Activated CD8-positive, alpha-beta memory T cell treated with anti-CD3 and anti-CD28 coated beads for 4 hours (primary cell): ENCODE measurements at places on chromosomes 3 and 15.
A peak's percentile ranks its signal among the peaks of the same experiment; 100 is the strongest.

- no peak for DNase-seq
Observed at GRCh38 chr15:86446253-86446640, 366.6 kb downstream of the AGBL1 start.

GRCh38 chr3:141959589-141960554 is 83.4 kb downstream of the ATP1B3 start:
- DNase-seq, result no peak

DNA sequence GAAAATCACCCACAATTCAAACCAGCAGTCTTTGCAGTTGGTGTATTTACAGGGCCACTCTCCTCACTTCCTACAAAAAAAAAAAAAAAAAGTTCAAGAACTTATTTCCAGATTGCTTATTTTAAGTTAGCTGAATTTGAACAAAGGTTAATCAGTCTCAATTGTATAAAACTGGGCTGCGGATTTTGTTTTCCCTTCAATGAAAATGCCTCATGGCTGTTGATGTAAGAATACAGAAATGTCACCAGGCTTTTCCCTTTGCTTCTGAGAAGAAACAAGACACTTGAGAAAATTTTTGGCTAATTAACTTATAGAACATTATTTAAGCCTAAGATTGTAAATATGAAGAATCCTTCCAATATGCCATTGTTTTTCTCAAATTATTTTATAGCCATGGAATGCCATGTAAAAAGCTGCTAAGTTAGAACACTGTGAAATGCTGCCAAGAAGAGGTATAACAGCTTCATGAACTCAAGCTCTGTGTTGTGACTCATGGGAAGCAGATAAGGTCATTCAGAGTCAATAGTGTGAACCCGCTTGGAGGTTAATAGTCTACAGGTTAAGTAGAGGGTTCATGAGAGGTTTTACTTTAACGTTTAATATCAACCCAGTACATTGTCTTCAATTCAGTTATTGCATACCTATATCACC is 84.3 kb upstream of the ABI3BP start:
- DNase-seq, result no peak

DNA sequence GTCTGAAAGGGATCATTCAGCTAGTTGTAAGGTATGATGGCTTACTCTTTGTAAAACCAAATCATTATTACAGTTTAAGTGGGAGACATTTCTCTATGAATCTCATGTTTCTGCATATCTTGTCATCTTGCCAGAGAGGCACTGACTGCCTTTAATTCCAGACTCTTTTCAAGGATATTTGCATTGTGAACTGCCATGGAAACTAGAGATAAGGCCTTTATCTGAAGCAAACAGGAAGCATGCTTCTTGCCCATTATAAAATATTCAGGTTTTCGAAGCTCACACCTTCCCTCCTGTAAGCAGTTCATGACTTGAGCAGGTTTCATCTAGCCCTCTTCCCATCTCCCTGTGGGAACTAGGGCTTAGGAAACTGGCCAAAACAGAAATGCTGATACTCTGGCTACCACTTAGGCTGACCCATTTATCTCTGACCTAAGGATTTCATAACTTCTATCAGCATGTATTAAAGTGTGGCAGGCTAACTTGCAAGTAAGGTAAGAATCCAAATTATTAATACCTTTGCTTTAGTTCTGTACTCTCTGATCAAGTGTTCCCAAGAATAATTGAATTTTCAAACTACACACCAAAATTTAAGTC is 326.6 kb upstream of the ALCAM start:
- DNase-seq, result no peak

DNA sequence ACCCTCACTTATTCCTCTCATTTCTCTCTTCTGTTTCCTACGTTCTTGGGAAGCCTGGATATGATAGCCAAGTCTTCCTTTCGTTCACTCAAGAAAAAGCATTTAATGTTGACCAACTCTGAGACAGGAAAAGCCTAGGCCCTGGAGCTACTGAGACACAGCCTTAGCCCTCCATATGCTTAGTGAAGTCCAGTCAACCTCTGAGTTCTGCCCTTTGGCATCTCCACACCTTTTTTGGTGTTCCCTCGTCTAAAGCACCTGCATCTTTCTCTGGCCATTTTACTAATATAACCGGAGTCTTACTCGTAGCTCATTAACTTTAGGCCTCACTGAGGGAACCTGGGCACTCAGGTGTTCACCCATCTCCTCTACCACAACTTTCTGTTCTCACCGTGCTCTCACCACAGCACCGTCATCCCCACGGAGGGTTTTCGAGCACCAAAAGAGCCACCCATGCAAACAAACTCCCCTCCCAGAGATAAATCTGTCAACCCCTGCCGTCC is 632 bp downstream of the MTHFS start:
- no peak for DNase-seq

GRCh38 chr3:103158183-103158582 is 723.4 kb downstream of the ZPLD1 start:
- DNase-seq, result no peak

DNA sequence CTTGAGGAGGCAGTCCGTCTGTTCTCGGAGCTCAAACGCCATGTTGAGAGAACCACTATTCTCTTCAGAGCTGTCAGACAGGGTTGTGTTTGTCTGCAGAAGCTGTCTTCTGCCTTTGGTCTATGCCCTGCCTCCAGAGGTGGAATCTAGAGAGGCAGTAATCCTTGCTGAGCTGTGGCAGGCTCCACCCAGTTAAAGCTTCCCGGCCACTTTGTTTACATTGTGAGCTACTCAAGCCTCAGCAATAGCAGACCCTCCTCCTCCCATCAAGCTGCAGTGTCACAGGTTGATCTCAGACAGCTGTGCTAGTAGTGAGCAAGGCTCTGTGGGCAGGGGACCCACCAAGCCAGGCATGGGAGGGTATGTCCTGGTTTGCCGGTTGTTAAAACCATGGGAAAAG is 8.9 kb downstream of the OR5AC2 start:
- DNase-seq, result no peak

- DNase-seq, result no peak
Observed at GRCh38 chr3:50609763-50610085, 1.9 kb downstream of the CISH start.

GRCh38 chr15:69838338-69838737 is 259.4 kb downstream of the TLE3 start:
- no peak for DNase-seq

- no peak for DNase-seq
Observed at GRCh38 chr3:67171841-67172240, 173.7 kb downstream of the KBTBD8 start.

- no peak for DNase-seq
Observed at GRCh38 chr15:99477791-99478471, 87.9 kb upstream of the MEF2A start.

- no peak for DNase-seq
Observed at GRCh38 chr3:152350776-152351175, 82.0 kb downstream of the MBNL1 start.

- DNase-seq, result no peak
Observed at GRCh38 chr3:71497367-71497897, 86.1 kb downstream of the FOXP1 start.

- DNase-seq, result no peak
Observed at GRCh38 chr3:99542767-99543518, 95.5 kb upstream of the COL8A1 start.

DNA sequence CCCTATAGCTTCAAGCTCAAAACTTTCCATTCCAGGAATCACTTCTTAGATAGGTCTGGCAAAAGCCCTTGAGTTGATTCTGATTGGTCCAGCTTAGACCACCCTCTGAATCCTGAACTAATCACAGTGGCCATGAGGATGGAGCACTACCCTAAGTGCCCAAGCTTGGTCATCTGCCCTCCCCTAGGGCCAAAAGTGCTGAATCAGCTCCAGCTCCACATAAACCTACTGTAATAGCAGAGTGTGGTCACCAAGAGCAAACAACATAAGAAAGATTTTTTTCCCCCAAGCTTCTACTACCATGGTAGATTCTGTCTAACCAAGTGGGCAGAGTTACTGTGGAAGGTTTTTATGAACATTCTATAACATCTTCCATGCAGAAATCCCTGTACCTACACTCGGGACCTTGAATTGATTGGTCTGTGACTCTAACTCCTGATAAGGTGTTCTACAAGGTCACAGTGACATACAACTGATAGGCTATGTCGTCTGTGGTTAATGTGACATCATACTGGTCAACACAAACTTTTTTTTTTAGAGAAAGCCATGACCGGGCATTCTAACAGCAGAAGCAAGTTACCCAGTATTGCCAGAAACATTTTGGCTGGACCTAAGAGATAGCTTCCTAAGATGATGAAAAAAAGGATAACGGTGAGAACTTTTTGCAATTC is 320.9 kb downstream of the MAGI1 start:
- DNase-seq, result no peak

- no peak for DNase-seq
Observed at GRCh38 chr3:177703788-177704187, 506.5 kb upstream of the TBL1XR1 start.

GRCh38 chr15:80825361-80826030 is 46.3 kb downstream of the CEMIP start:
- DNase-seq, result no peak

GRCh38 chr15:52010633-52011595 is 8.1 kb upstream of the MAPK6 start:
- DNase-seq, result no peak

GRCh38 chr3:71397046-71397445 is 186.5 kb downstream of the FOXP1 start:
- no peak for DNase-seq

DNA sequence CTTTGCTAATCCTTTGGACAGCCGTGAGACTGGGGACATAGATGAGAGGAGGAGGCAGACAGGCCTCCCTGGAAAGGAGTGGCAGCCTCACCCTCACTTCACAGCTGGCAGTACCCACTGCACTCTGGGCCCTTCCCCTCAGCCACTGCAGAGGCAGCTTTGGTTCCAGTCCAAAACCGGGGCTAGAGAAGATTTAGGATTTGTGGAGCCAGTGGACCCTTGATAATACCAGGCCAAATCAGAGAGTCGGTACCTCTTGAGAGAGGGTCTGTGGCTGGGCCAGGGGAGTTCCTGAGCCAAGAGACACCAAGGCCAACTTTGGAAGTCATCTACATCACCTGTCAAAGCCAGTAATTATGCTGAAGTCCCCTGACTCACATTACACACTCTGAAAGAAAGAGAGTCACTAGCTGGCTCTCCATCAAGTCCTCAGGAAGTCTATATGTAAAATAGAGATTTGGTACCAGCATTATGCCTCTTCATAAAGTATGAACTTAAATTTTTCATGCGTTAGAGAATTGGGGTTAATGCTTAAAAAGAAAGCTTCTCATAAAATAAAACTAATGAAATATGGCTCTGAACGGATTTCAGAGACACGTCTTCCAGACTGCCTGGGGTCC is 244.1 kb upstream of the SEMA6D start:
- DNase-seq, result no peak

GRCh38 chr15:74489518-74490338 is 28.8 kb upstream of the UBL7 start:
- peak; percentile 59 for DNase-seq

- no peak for DNase-seq
Observed at GRCh38 chr3:13528217-13528867, 20.6 kb upstream of the FBLN2 start.

DNA sequence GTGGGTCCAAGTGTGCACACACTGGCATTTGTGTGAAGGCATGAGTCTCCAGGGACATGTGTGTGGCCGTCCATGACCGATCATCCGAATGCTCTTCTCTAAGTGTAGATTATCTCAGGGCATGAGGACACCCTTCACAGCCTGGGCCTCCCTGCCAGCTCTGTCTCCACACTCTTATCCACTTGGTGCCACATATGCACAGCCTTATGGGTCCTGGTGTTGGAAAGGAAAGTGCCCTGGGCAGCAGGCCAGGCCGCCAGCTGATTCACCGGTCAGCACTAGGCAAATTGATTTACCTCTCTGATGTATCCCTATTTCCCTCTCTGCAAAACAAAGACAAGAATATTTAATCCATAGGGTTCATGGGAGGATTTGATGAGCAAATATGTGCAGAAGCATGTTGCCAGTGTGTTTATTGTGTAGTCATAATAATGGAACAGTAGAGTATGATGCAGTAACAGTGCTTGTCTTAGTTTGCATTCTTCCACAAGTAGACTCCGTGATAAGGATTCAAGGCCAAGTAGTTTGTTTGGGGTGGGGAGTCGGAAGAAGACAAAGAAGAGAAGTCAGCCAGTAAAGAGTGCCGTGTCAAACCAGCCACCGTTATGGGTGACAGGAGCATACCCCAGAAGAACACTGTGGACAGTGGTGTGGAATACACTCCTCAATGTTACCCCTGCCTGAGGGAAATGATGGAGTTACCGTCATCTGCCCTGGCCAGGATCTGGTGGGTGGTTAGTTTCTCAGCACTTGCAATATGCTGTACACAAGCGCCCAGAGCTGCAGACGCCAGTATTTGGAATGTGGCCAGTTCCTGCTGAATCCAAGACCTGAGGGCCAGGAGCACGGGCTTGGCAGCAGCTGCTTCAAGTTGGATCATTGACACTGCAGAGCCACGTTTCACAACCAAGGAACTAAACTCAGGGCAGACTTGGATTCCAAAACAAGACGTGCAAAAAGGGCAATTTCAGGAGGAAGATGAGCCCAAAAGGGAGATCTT is 85.1 kb downstream of the MTHFS start:
- no peak for DNase-seq

- DNase-seq, result no peak
Observed at GRCh38 chr3:6680119-6680806, 180.7 kb upstream of the GRM7 start.

DNA sequence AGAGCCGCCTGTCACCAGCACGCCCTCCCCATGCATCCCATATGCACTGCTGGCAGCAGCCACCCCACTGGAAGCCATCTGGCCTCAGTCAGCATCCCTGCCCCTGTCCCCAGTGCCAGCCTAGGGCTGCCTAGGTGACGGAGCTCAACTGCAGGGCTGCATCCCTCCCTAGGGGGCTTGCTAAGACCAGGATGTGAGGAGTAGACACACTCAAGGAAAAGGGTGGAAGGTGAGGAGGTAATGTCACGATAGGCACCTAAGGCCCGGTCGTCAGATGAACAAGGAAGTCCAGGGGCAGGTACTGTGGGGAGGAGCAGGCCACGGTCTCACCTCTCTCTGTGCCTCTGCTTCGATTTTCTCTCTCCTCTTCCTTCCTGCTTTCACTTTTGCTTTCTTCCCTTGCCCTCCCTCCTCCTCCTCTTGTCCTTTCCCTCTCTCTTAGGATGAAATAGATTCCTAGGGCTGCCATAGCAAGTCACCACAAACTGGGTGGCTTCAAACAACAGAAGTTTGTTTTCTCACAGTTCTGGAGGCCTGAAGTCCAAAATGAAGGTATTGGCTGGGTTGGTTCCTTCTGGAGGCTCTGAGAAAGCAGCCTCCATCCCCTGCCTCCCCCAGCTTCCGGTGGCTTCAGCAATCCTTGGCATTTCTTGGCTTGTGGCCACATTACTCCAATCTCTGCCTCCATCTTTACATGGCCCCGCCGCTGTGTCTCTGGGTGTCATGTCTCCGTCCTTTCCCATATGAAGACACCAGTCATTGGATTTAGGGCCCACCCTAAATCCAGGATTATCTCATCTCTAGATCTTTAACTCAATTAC is 298.3 kb downstream of the SHQ1 start:
- DNase-seq, result no peak

- DNase-seq, result no peak
Observed at GRCh38 chr15:100341239-100341749, 481 bp downstream of the ADAMTS17 start.

- DNase-seq, result no peak
Observed at GRCh38 chr3:195440379-195440778, 2.4 kb downstream of the ACAP2 start.
